Trophoblast cell (in vitro differentiated cells and primary cell): ENCODE measurements at places on chromosomes 1 and 21.

GRCh38 chr1:228446852-228447251, 30.2 kb upstream of the TRIM17 start:
- DNase-seq: no peak

DNA sequence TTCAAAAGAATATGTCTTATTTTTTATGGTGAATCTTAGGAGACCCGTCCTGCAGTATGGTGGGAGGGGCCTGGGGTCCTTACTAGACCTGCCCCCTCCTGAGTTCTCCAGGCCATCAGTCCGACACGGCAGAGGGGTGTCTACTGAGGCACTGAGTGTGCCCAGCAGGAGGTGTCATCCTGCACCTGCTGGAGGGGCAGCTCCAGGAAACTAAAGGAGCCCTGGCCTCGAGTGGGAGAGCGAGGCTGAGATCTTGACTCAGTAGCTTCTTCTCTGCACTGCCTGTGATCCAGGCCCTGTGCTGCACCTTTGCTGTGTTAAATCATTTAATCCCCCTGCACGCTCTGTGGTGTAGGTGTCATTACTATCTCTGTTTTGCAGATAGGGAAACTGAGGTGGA, 587.7 kb downstream of the PTPRU start:
- DNase-seq: no peak

DNA sequence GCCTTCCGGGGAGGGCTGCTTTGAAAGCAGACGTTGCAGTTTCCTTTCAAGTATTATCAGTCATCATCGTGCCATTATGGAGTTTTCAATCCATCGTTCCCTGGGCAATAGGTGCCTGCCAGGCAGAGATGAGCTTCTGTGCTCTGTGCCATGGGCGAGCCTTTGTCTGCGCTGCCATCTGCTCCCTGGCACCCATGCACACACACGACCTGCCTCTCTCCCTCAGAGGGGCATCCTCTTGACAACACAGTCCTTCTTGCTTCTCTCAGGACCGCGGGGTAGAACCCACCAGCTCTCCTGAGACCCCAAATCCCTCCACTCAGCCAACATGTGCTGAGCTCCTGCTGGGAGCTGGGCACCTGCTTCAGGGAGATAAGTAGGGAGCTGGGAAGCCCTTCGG, 149.3 kb downstream of the HMGB4 start:
- no peak for DNase-seq

DNA sequence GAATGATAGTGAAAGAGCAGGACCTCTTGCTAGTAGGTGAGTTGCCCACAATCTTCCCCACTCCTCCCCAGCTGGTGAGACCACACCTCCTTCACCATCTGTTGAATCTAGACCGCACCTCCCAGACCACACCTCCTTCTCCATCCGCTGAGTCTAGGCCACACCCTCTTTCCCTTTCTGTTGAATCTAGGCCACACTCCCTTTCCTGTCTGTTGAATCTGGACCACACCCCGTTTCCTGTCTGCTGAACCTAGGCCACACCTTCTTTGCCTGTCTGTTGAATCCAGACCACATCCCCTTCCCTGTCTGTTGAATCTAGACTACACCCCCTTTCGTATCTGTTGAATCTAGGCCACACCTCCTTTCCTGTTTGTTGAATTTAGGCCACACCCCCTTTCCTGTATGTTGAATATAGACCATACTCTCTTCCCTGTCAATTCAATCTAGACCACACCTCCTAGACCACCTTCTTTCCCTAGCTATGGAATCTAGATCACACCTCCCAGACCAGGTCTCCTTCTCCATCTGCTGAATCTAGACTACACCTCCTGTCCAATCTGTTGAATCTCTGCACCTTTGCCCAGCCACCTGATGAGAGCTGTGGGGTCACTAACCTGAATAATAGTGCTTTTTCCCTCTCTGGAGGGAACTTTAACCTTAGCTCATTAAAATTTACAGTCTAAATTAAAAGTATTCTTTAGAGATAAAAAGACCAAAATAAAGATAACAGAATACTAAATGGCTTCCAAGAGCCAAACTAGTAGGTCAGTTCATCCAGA, 116.3 kb downstream of the DAB1 start:
- no peak for DNase-seq

DNA sequence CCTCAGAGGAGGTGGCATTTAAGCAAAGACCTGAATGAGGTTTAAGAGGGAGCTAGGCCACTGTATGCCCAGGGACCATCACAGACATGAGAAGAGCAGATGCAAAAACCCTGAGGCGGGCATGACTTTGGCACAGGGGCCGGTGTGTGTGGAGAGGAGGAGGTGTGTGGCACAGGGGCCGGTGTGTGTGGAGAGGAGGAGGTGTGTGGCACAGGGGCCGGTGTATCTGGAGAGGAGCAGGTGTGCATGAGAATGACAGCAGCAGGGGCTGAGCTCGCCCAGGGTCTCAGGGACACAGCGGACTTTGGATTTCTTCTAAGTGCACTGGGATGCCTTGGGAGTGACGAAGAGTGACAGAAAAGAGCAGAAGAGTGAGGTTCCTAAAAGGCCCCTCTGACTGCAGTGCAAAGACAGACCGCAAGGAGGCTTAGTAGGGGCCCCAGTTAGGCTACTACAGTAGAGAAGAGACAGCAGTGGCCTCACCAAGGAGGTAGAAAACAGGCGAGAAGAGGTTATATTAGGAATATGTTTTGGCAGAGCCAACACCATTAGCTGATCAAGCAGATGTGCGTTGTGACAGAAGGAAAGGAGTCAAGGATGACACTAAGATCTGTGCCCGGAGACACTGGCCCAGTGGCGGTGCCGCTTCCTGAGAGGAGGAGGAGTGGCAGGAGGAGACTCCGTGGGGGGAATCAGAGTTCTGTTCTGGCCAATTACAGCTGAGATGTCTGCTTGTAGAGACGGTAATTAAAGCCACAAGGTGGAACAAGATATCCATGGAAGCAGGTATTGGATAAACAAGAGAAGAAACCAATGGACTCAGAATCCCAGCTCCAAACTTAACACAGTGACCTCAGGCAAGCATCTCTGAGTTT, 18.4 kb downstream of the ZBTB17 start:
- DNase-seq: peak; percentile 45

- no peak for DNase-seq
Measured at GRCh38 chr1:31790641-31791091, 25.2 kb downstream of the SPOCD1 start.
